Activated T-cell treated with anti-CD3 and anti-CD28 coated beads for 24 hours (primary cell): ENCODE measurements at places on chromosomes 12 and 14.
A peak's percentile ranks its signal among the peaks of the same experiment; 100 is the strongest.

DNA sequence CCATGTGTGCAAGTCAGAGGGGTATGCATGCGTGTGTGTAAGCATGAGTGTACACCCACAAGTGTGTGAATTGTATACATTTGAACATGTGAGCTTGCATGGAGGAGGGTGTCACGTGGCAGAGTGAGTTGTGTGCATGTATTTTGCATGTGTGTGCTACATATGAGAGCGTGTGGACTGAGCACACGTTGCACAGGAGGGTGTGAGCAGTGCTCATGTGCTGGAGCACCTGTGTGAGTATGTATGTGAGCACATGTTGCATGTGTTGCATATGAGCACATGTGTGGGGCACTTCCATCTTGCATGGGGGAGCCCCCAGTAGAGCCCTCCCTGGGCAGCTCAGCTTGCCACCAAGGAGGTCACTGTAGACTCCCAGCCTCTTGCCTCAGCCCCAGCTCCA is 180.2 kb upstream of the MYL2 start:
- DNase-seq: no peak

DNA sequence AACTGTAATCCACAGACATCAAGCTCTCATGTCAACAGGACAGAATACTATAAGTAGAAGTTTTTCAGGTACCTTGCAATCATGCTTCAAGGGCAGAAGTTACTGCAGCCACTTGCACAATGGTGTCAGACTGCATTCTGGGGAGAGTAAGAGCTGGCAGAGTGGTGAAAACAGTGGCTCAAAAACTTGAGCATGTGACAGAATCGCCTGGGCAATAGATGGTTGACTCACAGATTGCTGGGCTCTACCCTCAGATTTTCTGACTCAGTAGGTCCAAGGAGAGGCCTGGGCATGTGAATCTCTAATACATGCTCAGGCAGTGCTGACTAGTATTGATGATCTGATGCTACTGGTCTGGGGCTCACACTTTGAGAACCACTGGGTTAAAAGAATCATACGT is 187.8 kb downstream of the TBX5 start:
- DNase-seq: no peak

DNA sequence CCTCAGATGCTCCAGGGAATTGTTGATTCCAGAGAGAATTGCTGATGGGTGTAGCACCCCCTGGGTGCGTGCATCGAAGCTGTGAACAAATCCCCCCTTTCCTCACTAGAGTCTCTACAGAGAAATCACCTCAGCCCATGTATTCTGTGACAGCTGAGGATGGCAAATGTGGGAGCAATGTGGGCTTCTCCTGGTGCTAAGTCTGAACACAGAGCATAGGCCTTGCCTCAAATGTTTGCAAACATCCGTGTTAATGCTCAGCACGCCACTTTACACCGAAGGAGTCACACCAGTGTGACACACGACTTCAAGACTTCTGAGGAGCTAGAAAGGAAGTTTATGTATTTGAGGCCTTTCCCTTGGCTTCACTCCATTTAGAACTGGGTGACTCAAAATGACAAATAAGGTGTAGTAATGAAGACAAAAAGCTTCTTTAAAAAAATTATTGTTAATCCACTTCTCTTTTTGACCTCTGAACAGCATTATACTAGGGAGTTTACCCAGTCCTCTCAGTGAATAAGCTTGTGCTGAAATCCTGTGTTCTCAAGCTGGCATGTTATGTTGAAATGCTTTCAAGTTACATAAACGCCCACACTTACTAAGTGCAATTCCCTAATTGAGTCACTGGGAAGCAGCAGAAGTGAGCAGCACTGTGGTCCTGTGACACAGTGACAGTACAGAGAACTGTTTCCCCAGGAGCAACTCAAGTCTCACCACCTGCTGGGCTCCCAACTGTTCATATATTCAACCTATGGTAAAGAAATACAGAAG is 92.9 kb downstream of the FAR2 start:
- DNase-seq: no peak

- no peak for DNase-seq
Measured at GRCh38 chr12:91173124-91173523, 9.5 kb downstream of the DCN start.

- no peak for DNase-seq
Measured at GRCh38 chr12:15829949-15830348, 40.8 kb upstream of the EPS8 start.

GRCh38 chr14:91232052-91232451 is 12.5 kb downstream of the GPR68 start:
- DNase-seq: no peak

DNA sequence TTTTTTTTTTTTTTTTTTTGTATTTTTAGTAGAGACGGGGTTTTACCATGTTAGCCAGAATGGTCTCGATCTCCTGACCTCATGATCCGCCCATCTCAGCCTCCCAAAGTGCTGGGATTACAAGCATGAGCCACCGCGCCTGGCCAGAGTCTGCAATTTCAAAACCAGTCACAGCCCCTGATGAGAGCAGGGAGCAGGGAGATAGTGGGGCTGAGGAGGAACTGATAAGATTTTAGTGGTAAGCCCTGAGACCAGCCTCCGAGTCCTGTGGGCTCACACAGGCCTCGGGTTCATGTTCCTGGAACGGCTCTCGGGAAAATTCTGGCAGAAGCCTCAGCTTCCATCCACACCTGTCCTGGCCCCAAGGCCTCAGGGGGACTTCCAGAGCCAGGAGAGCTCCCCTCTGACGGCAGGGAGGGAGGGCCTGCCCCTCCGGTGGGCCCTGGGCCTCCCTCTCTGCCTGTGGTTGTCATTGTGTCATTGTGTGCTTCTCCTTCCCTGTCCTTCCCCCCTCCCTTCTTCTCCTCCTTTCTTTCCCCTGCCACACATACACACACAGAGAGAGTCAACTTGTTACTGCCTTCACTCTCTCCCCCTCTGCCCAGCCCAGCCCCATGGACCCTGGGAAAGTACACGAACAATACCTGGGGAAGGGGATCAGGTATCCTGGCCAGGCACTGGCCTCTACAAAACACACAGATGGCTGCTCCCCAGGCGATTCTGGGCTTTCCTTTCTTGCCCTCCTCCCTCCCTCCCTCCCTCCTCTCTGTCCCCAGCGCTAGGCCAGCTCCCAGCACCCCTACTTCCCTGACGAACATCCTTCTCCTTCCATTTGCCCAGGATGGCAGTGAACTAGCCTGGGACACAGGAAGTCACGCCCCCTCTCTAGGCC is 294.1 kb downstream of the DPF3 start:
- no peak for DNase-seq

DNA sequence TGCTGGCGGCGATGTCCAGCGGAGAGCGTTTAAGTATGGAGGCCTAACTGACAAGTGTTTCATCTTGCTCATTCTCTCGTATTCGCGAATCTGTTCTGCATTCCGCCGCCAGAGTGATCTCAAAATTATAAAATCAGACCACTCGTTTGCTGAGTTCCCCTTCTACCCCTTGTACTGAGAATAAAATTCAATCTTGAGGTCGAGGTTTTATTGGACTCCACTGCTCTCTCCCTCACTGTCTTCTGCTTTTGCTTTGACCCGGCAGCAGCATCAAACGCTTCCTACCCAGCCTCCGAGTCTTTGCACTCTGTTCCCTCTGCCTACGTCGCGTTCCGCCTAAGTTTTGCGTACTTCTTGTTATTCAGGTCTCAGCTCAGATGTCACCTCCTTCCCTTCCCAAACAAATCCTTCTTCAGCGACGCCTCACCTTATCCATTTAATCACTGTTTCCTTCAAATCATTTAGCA is 462 bp downstream of the KNTC1 start:
- DNase-seq: peak; percentile 20

GRCh38 chr14:54427871-54428270 is 13.3 kb downstream of the CNIH1 start:
- DNase-seq: no peak

DNA sequence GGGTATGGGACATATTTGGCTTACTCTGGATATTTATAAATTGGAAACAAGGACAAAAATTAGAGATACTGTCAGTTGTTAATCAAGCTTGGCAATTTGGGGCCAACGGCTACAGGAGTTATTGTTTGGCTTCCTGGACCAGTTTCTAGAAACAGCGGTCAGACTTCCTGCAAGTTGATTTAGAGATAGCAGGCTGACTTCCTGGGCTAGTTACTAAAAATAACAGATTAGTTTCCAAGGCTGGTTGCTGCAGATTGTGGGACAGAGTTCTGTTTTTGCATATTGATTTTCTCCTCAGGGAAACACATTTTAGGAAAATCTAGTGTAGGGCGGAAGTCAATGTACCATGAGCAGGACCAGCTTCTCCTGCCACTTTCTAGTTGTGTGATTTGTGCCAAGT is 144.0 kb upstream of the TMPO start:
- no peak for DNase-seq

DNA sequence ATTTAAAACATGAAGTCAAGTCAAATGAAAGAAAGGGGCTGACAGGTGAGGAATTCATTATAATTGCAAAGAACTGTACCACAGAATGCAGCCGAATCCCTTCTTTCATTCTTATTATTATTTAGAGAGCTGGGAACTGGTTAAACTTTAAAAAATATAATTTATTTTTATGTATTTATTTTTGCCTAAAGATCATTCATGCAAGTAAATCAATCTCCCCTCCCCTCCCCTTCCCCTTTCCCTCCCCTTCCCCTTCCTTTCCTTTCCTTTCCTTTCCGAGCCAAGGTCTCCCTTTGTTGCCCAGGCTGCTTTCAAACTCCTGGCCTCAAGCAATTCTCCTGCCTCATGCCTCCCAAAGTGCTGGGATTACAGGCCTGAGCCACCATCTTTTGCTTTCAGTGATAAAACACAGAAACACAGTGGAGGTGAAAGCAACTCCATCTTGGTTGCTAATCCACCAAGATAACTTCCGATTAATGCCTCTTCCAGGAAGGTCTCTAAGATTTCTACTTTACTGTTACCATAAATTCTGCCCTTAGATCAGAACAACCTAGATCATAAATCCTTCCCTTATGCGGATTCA is 6.0 kb upstream of the UBC start:
- DNase-seq: no peak

DNA sequence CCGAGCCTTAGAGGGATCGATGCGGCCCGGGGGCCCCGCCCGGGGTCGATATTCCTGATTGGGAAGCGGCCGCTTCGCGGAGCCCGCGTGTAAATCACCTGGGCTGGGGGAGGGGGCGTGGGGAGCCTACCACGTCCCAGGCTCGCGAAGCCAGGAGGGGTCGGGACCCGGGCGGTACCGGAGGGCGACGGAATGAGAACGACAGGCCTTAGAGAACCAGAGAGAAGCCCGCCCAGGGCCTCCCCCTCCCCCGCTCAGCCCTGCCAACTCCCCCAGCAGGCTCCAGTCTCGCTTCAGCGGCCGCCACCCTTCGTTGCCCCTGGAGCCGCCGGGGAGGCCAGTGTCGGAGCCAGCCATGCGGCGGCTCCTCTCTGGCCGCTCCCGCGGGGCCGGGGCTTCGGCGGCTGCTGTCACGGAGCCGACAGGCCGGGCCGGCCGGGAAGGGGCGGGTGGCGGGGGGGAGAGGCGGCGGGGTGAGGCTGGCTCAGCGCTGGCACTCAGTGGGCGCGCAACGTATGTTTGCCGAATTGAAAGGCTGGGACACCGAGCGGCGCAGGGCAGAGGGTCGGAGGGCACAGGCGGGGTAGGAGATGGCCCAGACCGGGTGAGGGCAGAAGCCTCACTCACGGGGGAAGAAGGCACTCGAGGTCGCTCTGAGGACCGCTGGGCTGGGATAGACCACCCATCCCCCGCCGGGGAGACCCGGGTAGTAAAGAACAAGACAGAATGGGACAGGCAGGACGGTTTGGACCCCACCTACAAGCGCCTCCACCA is 1.4 kb upstream of the DNAJC22 start:
- no peak for DNase-seq

- DNase-seq: no peak
Measured at GRCh38 chr12:56699020-56699661, 11.1 kb upstream of the PTGES3 start.

DNA sequence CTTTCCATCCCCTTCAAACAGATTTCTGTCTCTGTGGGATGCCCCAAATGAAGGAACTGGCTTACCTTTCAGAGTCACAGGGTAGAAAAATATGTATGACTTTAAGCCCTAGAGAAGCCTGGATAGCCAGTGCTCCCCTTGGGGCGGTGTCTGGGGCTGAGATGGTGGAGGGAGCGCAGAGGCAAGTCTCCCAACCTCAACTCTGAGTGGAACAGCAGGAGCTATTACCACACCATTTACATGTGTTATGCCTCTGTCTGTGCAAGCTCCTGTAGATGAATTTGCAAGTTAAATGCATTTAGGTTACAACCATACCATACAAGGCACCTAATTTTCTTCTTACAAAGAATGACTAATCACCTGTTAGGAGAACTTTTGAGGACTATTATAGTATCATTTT is 50.4 kb upstream of the CLMN start:
- no peak for DNase-seq
